ENCODE measurements at places on chromosomes 2 and 18.

DNA sequence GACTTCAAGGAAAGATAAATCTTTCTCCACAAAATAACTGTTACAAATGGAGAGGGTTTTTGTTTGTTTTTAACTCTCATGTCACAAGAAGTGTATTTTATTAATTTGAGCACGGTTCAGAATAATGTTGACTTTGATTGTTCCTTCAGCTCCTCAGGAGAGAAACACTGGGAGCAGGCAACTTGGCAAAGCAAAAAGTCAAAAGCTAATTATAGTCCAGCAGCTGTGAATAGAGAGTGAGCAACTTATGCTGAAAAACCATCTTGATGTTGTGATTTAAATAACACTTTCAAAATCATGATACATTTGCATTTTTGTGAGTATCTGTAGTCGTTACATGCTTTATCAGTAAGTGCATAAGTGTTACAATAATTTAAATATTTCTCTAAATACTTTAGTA, 37.5 kb upstream of the TTN start:
- no peak for DNase-seq

DNA sequence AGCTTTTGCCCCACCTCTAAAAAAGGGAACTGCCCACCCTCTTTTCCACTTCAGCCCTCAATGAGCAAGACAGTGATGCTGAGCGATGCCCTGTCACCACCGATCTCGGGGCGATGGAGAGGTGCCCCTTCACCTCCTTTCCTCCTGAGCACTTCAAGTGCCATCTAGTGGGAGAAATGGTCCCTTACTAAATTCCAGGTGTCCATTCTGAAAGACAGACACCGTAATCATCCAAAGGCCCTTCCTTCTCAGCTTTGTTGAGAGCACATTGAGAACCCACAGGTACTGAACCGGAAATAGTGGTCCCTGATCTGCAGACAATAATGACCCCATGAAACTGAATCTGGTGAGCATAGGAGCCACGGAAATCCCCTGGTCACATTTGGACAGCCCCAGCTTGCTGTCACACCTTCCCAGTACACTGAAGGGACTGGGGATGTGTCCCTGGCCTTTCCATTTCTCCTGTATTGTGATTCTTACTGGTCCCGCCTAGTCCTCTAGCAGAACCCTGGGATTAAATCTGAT, 38.5 kb downstream of the KCTD18 start:
- no peak for DNase-seq

DNA sequence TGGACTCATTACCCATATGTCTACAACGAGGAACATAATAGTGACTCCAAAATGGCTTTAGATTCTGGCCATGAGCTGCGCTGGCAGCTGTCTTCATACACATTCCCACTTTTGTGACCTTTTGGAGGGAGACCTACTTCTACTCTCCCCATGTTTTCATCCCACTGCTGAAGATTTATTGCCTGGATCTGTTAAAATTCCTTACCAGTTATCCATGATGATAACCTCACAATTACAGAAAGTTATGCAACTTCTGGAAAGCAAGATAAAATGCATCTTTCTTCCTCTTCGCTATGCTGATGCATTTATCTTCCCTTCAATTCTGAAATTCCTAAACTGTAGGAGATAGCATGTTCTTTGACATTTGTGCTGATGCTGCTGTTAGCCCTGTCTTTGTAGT, 855.3 kb downstream of the SLC4A3 start:
- no peak for DNase-seq

- DNase-seq: no peak
These were observed 64.7 kb downstream of the GYPC start for GRCh38 chr2:126720638-126721037.

DNA sequence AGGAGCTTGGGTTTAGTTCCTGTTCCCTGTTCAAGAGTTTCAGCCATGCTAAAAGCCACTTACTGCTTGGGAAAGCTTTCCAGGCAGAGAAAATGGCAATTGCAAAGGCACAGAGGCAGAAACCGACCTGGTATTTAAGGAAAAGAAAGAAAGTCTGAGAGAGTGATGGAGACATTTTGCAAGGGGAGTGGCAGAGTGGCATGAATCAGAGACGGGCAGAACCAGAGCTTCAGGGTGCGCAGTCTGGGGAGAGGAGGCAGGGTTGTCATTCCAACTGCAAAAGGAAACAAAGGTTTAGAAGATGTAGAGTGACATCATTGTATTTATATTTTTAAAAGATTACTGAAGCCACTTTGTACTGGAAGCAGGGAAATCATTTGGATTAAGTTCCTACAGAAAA, 14.9 kb upstream of the GNAL start:
- no peak for DNase-seq

DNA sequence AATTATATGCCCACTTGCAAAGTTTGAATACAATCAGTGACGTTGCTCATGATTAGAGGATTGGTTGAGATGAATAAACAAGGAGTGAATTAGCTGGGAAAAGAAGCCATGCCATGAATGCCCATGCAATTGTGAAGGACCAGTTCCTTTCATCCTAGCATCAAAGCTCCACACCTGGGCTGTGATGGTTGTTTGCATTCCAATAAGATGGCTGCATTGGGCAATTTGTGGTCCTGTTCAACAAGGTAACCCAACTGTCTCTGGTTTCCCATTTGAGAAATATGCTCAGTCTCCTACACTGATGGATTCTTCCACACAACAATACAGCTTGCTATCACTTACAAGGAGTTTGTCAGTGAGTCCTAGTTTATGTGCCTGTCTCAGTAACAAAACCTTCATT, 550.2 kb downstream of the STK39 start:
- DNase-seq: no peak

GRCh38 chr18:10100941-10101701, 187.3 kb downstream of the VAPA start:
- DNase-seq: no peak

DNA sequence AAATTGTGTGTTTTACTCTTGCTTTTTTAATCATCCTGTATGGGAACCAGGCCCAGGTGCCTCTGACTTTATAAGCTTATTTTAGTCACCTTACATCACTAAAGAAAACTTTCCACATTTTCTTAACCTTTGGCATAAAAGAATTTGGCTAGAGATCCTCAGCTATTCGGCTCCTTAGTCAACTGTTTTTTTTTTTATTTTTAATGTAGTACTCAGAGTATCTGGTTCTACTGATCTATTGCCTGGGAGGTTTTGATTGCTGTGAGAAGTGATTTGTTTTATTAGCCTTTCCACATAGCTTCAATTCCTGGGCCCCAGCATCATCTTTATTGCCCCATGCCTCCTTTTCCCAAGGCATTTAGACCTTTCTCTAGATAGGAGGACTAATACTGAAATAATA, 121.0 kb downstream of the MYO1B start:
- DNase-seq: no peak

GRCh38 chr2:203238292-203238703, 520 bp upstream of the CYP20A1 start:
- DNase-seq: no peak

DNA sequence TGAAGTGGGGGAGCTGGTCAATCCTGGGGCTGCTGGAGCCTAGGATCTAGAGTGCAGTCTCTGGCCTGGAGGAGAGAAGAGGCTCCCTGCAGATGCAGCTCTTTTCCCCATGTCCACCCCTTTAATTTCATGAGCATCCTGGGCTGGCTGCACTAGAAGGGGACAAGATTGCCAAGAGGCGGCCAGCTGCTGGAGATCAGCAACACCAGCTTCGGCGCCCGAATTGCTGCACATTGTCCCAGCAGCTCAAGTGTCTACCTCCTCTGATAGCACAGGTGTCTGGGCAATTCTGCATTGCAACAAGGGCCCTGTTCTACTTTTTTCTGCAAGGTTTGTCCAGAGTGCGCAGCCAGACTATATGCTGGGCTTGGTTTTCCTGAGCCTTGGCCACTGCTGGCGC, 125.7 kb downstream of the AGAP1 start:
- DNase-seq: no peak

- DNase-seq: no peak
These were observed 26.5 kb downstream of the SLC16A14 start for GRCh38 chr2:230042195-230042594.

- DNase-seq: no peak
These were observed 142.5 kb downstream of the NCK2 start for GRCh38 chr2:105887256-105887655.

DNA sequence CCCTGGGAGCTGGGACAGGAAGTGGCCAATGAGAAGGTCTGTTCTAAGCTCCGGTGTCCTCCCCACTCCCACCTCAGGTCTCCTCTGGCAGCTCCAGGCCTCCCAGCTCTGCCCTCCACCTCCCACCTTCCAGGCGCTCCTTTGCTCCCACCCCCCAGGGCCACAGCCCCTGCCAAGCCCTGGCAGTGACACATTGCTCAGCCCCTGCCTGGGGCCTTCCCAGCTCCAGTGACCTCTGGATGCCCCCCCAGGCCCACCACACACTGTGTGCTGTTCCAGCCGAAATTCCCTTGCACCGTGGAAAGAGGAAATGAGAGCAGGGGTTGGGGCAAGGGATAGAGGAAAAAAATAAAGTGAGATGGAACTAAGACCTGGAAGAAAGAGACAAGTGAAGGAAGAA, 289.6 kb downstream of the CYP26B1 start:
- DNase-seq: no peak

GRCh38 chr18:49626842-49627467, 65.1 kb downstream of the LIPG start:
- no peak for DNase-seq

- no peak for DNase-seq
These were observed 62.3 kb upstream of the NCK2 start for GRCh38 chr2:105682401-105682800.

DNA sequence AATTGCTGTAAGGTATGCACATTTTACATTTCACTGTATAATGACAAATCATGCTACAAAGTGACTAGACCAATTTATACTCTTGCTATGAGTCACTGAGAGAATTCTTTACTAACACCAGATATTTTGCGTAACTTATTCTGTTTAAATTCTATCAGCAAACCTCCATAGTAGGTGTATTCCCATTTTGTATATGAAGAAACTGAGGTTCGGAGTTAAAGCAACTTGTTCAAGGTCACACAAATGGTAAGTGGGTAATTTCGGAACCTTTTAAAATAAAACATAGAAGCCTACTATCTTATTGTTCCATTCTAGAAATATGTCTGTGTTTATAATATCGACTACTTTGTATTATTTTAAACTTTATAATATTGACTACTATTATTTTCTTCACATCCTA, 15.9 kb upstream of the CPS1 start:
- DNase-seq: no peak

- peak; percentile 31 for DNase-seq
These were observed 39.8 kb downstream of the IWS1 start for GRCh38 chr2:127486247-127487058.

- DNase-seq: no peak
These were observed 270.0 kb upstream of the FN1 start for GRCh38 chr2:215705771-215706361.

DNA sequence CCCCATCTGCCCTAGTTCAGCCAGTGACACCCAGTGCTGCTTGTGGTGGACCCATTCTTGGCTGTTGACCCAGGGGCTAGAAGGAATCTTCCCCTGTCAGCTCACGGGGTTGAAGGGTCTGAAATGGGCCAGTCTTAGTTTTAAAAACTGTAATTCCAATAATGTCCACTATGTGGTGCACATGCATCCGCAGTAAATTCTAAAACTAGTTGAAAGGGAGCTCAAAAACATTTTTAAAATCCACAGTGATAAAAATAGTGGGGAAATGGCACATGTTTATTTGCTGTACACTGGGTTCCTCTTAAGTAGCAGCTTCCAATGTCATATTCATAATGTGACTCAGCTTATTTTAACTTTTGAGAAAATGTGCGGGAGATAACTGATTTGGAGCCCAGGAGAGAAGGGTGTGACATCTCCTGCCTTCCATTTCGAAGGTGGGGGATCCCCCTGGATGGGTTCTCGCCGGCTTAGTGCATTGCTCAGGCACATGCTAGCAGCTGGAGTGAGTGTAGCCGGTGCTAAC, 32.8 kb downstream of the GRHL1 start:
- peak; percentile 9 for DNase-seq

Measured in KG1 (cell line).